ENCODE measurements at places on chromosomes 11 and 22.

DNA sequence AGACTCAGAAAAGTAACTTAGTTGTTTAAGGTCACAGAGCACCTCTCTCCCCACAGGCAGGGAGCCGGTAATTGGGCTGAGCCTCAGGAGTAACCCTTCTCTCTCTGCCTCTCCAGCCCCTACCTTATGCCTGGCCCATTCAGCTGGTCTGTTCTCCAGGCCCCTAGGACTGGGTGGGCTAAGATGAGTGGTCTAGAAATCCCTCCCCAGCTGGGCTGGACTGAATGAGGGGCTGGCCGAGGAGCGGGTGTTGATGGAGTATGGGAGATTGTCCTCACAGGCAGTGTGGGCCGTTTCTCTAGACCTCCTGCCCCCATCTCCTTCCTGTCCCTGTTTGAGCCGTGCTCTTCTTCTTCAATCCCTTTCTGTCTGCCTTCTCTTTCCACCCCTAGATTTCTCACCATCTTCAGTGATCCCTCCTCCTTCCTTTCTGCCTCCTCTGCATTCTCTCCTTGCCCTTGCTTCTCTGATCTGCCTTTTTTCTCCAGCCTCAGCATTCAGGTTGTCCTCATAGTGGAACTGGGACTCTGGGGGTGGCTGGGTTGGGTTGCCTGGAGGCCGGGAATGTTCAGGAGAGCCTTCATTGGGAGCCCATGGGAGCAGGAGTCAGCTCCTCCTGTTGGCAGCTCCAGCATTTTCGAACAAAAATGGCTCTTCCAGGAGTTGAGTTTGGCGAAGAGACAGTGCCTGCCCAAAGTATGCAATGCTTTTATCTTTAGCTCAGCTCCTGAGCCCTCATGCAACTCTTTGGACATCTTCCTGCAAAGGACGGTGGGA, 7.6 kb downstream of the ST3GAL4 start:
- no peak for DNase-seq

DNA sequence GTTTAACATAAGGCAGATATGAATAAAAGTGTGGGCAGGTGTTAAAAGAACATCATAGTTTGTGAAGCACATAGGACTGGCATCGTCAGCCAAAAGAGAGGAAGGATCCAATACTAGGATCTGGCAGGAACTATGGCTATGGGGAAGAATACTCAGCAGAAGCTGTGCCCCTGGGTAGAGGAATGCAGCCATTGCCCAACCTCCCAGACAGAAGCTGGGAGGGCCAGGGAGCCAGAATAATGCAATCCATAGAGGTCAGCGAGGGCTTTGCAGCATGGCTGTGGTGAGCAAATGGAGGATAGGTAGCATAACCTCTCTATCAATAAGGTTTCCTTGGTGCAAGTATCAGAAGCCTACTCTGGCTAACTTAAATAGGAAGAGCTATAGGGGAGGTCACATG, 11.7 kb upstream of the CSTF3 start:
- DNase-seq = no peak

GRCh38 chr11:123654566-123655081, at the start of gene SCN3B:
TSS of gene SCN3B (minus strand) at chr11:123654624. CDS start at chr11:123653801, 823 bp downstream.
- no peak for DNase-seq

- DNase-seq = no peak
These were observed 34.9 kb downstream of the DENND5A start for GRCh38 chr11:9230296-9230695.

DNA sequence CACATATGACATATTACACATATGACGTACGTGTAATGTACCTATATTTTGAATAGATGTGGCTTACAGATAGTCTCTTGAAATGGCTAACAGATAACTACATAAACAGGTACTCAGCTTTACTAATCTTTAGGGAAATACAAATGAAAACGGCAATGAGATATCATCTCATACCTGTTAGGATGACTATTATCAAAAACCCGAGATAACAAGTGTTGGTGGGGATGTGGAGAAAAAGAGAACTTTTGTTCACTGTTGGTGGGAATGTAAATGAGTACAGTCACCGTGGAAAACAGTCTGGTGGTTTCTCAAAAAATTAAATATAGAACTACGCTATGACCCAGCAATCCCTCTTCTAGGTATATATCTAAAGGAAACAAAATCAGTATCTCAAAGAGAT, 247.6 kb downstream of the ETS1 start:
- DNase-seq = no peak

GRCh38 chr11:2148595-2148994, 9.4 kb upstream of the IGF2 start:
- DNase-seq = no peak

DNA sequence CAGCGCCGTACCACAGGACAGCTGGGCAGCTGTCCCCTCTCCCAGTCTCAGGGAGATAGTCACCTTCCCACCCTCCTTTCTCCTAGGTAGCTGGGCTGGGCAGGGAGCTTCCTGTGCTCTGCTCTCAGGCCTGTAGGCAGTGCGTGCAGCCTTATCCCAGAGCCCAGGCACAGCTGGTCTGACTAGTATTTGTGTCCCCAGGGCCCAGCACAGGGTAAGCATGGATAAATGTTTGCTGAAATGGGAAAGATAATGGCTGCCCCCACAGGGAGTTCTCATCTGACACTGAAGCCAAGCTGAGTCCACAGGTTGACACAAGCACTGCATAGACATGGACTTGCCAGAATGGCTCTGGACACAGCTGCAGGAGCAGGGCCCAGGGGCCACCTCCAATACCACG, 9.8 kb downstream of the SLC15A3 start:
- no peak for DNase-seq

DNA sequence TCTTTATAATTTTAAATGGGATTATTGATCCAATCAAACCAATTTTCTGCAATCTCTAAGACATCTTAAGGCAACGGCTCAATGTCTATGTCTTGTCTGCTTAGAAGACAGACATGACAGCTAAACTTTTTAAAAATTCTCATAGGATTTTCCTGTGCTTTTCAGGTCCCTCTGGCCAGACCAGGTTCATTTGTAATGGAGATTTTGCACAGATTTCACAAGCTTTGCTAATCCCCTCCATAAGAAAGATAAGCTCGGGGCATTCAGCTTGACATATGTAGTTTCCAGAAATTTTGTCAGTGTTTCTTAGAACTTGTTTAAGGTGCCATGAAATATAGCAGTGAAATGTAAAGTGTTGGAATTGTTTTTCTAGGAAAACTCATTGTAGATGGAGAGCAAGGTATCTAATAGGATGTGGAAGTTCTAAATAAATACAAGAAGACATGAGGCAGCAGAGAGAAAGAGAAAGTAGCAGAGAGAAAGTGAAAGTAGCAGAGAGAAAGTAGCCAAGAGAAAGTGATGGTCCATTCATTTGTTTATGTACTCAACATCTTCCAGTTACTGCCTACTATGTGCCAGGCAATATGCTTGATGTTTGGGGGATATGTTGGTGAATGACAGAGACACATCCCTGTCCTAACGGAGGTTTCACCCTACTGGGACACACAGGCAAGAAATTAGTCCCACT, 219.1 kb upstream of the ARHGAP42 start:
- no peak for DNase-seq

- no peak for DNase-seq
These were observed 1058.9 kb upstream of the CCDC90B start for GRCh38 chr11:84345027-84345426.

DNA sequence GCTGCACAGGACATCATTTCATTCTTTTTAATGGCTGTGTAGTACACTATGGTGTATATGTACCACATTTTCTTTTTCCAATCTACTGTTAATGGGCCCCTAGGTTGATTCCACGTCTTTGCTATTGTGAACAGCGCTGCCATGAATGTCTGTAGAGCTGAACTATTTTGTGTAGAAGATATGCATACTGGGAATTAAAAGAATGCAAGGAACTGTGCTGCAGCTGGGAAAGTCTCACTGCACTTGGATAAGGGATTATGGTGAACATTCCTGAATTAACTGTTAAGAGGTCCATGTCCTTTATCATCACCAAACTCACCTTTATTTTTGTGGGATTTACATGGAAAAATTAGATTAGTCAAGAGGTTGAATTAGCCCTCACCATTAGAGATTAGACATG, 224.7 kb downstream of the SNX19 start:
- DNase-seq = no peak

DNA sequence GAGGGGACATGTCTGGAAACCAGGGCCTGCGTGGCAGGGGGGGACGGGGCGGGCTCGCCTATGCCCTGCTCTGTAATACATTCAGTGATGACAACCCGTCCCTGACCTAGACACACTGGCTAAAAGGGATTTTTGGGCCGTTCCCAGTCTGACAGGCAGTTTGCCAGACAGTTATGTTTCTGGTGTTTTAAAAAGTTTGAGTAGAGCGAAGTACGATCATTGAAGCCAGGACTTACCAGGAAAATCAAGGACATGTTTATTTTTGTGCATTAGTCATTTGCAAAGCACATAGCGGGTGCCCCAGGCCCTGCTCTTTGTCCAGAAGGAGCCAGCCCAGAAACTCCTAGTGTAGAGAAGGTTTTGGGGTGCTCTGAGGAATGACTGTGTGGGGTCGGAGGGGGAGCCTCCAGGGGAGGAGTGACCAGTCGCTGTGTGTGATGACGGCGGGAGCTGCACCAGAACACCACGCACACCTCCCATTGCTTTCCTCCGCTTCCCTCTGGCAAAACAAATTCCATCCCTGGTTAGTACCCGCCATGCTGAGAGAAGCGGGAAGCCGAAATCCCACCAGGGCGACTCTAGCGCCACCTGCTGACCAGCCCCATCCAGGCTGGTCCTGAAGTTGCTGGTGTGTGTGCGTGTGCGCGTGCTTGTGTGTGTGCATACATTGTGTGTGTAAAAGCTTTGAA, 50.8 kb downstream of the FBLN1 start:
- no peak for DNase-seq

DNA sequence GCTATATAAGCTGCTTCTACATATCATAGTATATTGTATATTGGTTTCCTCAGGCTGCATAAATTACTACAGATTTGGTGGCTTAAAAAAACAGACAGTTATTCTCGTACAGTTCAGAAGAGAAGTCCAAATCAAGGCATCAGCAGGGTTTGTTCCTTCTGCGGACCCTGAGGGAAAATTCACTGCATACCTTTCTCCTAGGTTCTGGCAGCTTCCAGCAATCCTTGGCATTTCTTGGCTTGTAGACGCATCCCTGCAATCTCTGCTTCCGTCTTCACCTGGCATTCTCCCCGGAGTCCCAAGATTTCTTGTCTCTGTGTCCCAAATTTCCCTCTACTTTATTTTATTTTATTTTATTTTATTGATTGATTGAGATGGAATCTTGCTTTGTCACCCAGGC, 142.8 kb downstream of the COMMD9 start:
- DNase-seq = no peak

- DNase-seq = no peak
These were observed 294.4 kb downstream of the NTM start for GRCh38 chr11:131664816-131665215.

GRCh38 chr11:134761386-134761785, 349.3 kb upstream of the B3GAT1 start:
- no peak for DNase-seq

DNA sequence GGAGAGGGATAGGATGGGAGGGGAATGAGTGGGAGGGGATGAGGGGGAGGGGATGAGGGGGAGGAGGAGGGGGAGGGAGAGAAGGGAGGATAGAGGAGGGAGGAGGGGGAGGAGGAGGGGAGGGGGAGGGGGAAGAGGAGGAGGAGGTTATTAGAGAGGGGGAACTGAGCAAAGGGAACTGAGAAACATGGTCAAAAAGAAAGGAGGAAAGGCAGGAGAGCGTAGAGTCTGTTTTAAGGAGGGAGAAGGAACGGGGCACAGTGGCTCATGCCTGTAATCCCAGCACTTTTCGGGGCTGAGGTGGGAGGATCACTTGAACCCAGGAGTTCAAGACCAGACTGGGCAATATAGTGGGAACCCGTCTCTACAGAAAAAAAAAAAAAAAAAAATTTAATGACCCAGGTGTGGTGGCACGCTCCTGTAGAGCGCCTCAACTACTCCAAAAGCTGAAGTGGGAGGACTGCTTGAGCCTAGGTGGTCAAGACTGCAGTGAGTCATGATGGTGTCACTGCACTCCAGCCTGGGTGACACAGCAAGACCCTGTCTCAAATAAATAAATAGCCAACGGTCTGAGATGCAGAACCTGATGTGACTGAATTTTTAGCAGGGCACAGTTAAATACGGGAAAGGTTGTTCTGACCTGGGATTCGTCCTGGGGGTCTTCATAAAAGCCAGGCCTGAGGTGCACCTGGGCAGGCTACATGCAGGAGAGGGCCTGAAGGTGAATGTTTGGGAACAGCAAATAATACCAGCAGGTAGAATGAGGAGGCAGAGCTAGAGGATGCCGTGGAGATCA, 4.0 kb downstream of the B3GNT6 start:
- no peak for DNase-seq

DNA sequence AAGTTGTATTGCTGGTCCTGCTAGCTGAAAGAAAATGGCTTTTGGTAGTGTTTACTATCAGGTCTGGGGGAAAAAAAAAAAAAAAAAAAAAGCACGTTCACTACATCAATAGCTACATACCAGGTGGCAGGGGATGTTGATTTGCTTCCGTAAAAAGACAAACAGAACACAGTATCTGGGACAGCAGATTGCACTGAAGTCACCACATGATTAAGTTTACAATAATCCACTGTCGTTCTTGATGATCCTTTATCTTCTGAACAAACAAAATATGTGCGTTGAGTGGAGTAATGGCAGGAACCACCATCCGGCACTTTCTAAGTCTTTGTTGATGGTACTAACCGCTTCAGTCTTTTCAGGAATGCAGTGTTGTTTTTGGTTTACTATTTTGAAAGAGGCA, 48.7 kb downstream of the DDX6 start:
- DNase-seq = no peak

DNA sequence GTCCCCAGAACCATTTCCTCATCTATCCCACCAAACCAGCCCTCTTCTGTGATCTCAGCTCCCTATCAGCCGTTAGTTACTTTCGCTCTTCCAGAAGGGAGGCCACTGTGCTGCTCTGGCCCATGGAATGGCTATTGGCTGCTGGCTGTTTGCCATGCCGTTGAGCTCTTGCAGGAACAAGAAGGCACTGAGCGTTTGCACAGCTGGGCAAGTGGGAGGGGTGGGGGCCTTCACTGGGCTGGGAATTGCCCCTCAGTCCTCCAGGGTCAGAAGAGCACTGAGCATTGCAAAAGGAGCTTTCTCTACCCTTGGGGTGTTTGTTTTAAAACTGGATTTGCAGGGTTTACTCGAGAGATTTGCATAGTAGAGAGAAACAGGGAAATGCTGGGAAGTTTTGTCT, 129.0 kb upstream of the PARVA start:
- DNase-seq = no peak

DNA sequence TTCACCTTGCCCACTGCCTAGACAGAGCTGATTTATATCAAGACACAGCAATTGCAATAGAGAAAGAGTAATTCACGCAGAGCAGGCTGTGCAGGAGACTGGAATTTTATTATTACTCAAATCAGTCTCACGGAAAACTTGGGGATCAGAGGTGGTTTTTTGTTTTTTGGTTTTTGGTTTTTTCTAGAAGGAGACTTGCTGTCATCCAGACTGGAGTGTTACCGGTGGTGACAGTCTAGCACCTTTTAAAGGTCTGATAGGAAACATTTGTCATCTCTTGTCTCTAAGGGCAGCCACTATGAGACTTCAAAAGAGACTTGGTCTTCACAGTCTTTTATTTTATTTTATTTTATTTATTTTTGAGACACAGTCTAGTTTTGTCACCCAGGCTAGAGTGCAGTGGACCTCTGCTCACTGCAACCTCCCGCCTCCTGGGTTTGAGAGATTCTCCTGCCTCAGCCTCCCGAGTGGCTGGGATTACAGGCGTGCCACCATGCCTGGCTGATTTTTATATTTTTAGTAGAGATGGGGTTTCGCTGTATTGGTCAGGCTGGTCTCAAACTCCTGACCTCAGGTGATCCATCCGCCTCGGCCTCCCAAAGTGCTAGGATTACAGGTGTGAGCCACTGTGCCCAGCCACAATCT, 19.1 kb downstream of the APOBEC3H start:
- DNase-seq = no peak

- no peak for DNase-seq
These were observed 84.9 kb downstream of the ATXN10 start for GRCh38 chr22:45756558-45756957.

GRCh38 chr11:132770829-132771530, 761.3 kb downstream of the OPCML start:
- no peak for DNase-seq

All from activated CD8-positive, alpha-beta memory T cell treated with anti-CD3 and anti-CD28 coated beads for 4 hours (primary cell).